Suprapubic skin (tissue), 4 donors: ENCODE measurements at places on chromosomes 1 and 21.
A peak's percentile ranks its signal among the peaks of the same experiment; 100 is the strongest.

DNA sequence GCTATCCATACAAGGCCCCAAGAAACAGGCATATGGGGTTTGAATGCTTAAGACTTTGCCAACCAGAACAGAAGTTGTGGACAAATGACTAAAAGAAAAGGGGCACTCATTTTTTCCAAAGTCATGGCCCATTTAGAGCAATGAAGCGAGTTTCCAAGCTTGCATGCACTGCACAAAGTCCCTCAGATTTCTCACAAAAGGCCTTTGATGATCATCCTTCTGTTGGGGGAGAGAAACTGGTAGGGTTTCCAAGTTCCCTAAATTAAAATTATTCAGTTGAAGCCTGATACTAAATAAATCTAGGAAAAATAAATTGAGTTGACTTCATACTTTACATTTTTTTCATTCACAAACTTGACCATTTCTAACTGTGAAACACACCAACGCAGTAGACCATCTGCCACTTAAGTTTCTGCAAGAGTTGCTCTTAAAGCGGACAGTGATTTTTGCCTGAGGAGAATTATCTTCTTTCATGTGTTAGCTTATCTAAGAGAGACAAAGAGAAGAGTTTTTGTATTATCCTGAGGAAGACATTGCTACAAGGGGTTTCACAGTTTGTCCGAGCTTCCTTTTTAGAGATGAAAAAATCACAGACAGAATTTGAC lies 139.2 kb downstream of the SEC16B start:
- DNase-seq, result no peak
- no peak overlapping the region for H3K27ac ChIP-seq
- no peaks in the 10 kb centered on the region for H3K36me3 ChIP-seq
- no peak overlapping the region for H3K4me3 ChIP-seq
- no peaks in the 10 kb centered on the region for H3K27me3 ChIP-seq

DNA sequence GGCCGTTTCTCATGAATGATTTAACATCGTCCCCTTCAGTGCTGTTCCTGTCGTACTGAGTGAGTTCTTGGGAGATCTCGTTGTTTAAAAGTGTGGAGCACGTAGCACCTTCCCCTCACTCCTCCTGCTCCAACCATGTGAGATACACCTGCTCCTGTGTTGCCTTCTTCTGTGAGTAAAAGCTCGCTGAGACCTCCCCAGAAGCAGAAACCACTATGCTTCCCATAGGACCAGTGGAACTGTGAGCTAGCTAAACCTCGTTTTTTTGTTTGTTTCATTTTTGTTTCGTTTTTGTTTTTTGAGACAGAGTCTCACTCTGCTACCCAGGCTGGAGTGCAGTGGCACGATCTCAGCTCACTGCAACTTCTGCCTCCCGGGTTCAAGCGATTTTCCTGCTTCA lies 198.6 kb downstream of the NCAM2 start:
- no peaks in the 10 kb centered on the region for H3K27me3 ChIP-seq
- H3K4me3 ChIP-seq, result no peak overlapping the region
- H3K4me1 ChIP-seq, result peaks cover 6% of the 10 kb centered on the region
- H3K36me3 ChIP-seq, result no peaks in the 10 kb centered on the region
- H3K27ac ChIP-seq, result no peak overlapping the region

DNA sequence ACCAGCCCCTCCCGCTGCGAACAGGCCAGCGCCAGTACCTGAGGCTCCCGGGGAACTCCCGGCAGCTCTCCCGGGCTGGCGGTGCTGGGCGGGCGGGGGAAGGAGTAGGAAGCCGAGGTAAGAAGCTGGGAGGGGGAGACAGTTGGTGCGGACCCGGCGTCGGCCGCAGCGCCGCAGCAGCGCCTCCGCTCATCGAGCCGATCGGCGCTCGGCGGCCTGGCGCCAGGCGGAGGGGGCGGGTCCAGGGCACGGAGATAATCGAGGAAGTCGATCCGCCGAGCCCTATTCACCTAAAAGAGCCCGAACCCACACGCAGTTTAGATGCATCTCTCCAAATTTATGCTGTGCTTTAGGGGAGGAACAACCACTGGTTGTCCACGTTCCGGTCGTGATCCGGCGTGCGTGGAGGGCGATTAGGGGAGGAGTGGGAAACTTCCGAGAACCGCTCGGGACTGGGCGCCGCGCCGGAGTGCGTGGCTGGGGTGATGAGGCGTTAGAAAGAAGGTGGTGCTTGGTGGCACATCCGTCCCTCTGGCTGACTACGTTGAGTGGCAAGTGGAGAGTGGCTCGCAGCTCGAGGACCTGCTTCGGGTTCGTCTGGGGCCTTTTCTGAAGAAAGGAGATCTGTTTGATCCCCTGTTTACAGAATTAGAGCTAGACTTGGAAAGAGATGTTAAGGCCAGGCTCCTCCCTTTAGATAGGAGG lies at the start of gene VAMP4:
Gene VAMP4 (minus strand): TSS at position 194 of the 705 bp plus-strand sequence. CDS start 3,651 bp downstream, outside the sequence.
- peak within 1 kb of the TSS; percentile 98 for H3K27ac ChIP-seq
- no peaks in the 10 kb centered on the region for H3K27me3 ChIP-seq
- H3K4me1 ChIP-seq, result peaks cover 35% of the 10 kb centered on the region
- H3K4me3 ChIP-seq, result peak within 1 kb of the TSS; percentile 89
- peaks cover 1% of the 10 kb centered on the region for H3K36me3 ChIP-seq

DNA sequence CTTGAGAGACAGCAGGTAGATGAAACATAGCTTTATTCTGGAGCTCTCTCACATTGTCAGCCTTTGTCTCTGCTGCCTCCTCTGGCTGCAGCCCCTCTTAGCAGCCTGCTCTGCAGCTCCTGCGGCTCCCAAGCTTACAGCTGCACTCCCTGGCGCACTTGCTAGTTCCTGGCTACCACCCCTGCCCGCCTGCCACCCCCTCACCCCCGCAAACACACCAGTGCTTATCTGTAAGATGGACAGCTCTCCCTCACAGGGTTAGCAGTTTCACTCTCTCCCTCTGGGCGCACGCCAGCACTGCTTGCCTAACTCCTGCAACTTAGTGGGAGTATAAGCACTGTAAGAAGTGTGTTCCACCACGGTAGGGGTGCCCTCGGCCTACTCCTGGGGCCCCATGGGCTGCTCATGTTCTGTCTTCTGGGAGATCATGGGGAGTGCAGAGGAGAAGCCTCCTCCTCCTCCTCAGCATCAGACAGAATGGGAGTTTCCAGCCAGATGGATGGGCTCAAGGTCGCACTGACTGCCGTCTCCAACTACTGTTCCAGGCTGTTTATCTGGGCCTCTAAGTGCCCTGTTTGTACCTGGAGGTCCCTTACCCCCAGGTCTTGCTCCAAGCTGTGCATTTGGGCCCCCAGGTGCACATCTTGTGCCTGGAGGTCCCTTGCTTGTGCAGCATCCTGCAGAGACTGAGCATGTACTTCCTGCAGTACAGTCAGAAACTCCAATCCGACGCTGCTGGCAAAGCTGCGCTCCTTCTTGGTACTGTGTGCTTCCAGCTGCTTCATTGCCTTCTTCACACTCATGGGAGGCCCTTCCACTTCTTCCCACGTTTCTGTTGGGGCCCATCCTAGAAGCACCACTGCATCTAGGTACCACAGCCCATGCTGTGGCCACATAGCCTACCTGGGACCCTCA lies 1388.1 kb downstream of the AMY1C start:
- no peaks in the 10 kb centered on the region for H3K4me1 ChIP-seq
- H3K27ac ChIP-seq, result no peak overlapping the region
- H3K27me3 ChIP-seq, result no peaks in the 10 kb centered on the region
- H3K4me3 ChIP-seq, result no peak overlapping the region
- H3K36me3 ChIP-seq, result no peaks in the 10 kb centered on the region

DNA sequence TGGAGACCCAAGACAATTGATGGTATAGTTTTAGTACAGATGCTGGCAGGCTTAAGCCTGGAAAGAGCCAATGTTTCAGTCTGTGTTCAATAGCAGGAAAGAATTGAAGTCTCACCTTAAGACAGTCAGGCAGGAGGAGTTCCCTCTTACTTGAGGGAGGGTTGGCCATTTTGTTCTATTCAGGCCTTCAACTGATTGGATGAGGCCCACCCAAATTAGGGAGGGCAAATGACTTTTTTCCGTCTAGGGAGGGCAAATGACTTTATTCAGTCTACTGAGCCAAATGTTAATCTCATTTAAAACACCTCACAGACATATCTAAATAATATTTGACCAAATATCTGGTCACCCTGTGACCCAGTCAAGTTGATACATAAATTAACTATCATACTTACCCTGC lies 31.4 kb upstream of the ELAVL4 start:
- no peak overlapping the region for H3K27ac ChIP-seq
- no peak overlapping the region for H3K4me3 ChIP-seq
- DNase-seq, result no peak
- no peaks in the 10 kb centered on the region for H3K4me1 ChIP-seq

GRCh38 chr1:70994753-70995268 lies 52.8 kb downstream of the PTGER3 start:
- H3K36me3 ChIP-seq, result no peaks in the 10 kb centered on the region
- H3K4me1 ChIP-seq, result no peaks in the 10 kb centered on the region
- no peak overlapping the region for H3K27ac ChIP-seq
- no peak overlapping the region for H3K4me3 ChIP-seq
- H3K27me3 ChIP-seq, result no peaks in the 10 kb centered on the region

DNA sequence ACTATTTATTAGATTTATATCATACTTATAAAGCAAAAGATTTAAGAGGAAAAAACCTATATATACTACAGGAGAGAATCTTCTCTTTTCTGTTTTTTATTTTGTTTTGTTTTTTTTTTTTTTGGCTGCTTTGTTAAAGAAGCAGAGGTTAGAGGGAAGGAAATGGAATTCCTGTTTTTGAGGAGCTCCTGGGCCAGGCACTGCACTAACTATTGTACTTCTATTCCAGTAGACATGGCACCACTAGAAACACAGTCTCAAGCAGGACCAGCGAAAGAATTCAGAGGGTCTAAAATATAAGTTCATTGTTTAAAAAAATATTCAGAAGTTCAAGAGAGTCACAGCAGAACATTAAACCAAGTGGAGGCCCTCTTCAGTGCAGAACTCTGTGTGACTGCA lies 54.7 kb upstream of the CNN3 start:
- no peak overlapping the region for H3K4me3 ChIP-seq
- H3K36me3 ChIP-seq, result no peaks in the 10 kb centered on the region

- no peaks in the 10 kb centered on the region for H3K27me3 ChIP-seq
- peaks cover 6% of the 10 kb centered on the region for H3K36me3 ChIP-seq
- no peak overlapping the region for H3K27ac ChIP-seq
- H3K4me3 ChIP-seq, result no peak overlapping the region
- no peak for DNase-seq
These were observed 5.6 kb upstream of the PTCH2 start for GRCh38 chr1:44848456-44849181.

GRCh38 chr1:11098931-11099309 lies 749 bp downstream of the EXOSC10 start:
- H3K27me3 ChIP-seq, result no peaks in the 10 kb centered on the region
- H3K4me3 ChIP-seq, result peak overlapping the region; percentile 99
- DNase-seq, result no peak
- H3K36me3 ChIP-seq, result peaks cover 31% of the 10 kb centered on the region
- H3K4me1 ChIP-seq, result peaks cover 17% of the 10 kb centered on the region

- peaks cover 23% of the 10 kb centered on the region for H3K4me1 ChIP-seq
- no peak overlapping the region for H3K4me3 ChIP-seq
- H3K27ac ChIP-seq, result no peak overlapping the region
- DNase-seq, result no peak
These were observed 2.7 kb downstream of the TMEM240 start for GRCh38 chr1:1537626-1538250.

GRCh38 chr1:224490549-224491537 lies 56.2 kb upstream of the WDR26 start:
- H3K4me3 ChIP-seq, result no peak overlapping the region
- H3K27ac ChIP-seq, result no peak overlapping the region
- DNase-seq, result no peak
- no peaks in the 10 kb centered on the region for H3K4me1 ChIP-seq
- no peaks in the 10 kb centered on the region for H3K27me3 ChIP-seq
- no peaks in the 10 kb centered on the region for H3K36me3 ChIP-seq

DNA sequence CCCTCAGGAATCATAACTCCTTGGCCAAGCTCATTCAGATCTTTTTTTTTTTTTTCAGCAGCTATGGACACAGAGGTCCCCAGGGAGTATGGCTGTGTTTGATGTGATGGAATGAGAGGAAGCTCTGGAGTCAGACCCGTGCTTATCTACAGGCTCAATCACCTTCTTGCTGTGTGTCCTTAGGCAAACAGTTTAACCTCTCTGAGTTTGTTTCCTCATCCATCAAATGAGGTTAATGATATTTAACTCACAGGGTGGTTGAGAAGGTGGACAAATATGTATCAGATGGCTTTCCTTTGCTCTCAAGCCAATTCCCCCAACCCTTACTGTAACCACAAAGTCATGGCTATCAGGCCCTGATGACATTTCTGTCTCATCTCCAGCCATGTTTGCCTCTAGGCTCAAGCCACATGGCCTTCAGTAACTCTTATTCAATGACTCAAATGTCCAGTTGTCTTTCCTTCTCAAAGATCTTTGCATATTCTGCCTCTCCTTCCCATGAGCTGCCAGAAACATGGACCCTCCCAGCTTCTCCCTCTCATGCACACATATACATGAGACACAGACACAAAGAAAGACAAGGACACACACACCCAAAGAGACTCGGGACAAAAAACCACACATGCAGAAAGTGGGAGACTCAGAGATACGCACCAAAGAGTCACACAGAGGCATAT lies 303.5 kb upstream of the KAZN start:
- H3K4me1 ChIP-seq, result peaks cover 6% of the 10 kb centered on the region
- no peak overlapping the region for H3K27ac ChIP-seq
- no peak for DNase-seq
- H3K36me3 ChIP-seq, result no peaks in the 10 kb centered on the region

- no peak overlapping the region for H3K27ac ChIP-seq
- H3K4me1 ChIP-seq, result no peaks in the 10 kb centered on the region
- peaks cover 78% of the 10 kb centered on the region for H3K27me3 ChIP-seq
- no peak overlapping the region for H3K4me3 ChIP-seq
- H3K36me3 ChIP-seq, result no peaks in the 10 kb centered on the region
These were observed 186.6 kb downstream of the GRIK3 start for GRCh38 chr1:36847761-36848160.

GRCh38 chr1:154220970-154221277 lies 169 bp downstream of the UBAP2L start:
- H3K27me3 ChIP-seq, result no peaks in the 10 kb centered on the region
- peak overlapping the region; percentile 98 for H3K27ac ChIP-seq
- peak overlapping the region; percentile 68 for H3K4me3 ChIP-seq
- no peak for DNase-seq
- H3K4me1 ChIP-seq, result peaks cover 62% of the 10 kb centered on the region
- peaks cover 21% of the 10 kb centered on the region for H3K36me3 ChIP-seq

GRCh38 chr21:32548978-32549377 lies 36.3 kb downstream of the TCP10L start:
- no peak for DNase-seq
- H3K36me3 ChIP-seq, result no peaks in the 10 kb centered on the region
- H3K4me3 ChIP-seq, result no peak overlapping the region
- no peak overlapping the region for H3K27ac ChIP-seq
- no peaks in the 10 kb centered on the region for H3K4me1 ChIP-seq

GRCh38 chr1:6005276-6005917 lies 13.2 kb upstream of the NPHP4 start:
- no peak for DNase-seq
- no peaks in the 10 kb centered on the region for H3K36me3 ChIP-seq

- DNase-seq, result no peak
- H3K36me3 ChIP-seq, result no peaks in the 10 kb centered on the region
- H3K27me3 ChIP-seq, result no peaks in the 10 kb centered on the region
- peak overlapping the region; percentile 74 for H3K27ac ChIP-seq
- peak overlapping the region; percentile 64 for H3K4me3 ChIP-seq
These were observed 478 bp downstream of the C2CD2 start for GRCh38 chr21:41953249-41953830.
